ENCODE measurements at places on chromosomes 16 and 17.

DNA sequence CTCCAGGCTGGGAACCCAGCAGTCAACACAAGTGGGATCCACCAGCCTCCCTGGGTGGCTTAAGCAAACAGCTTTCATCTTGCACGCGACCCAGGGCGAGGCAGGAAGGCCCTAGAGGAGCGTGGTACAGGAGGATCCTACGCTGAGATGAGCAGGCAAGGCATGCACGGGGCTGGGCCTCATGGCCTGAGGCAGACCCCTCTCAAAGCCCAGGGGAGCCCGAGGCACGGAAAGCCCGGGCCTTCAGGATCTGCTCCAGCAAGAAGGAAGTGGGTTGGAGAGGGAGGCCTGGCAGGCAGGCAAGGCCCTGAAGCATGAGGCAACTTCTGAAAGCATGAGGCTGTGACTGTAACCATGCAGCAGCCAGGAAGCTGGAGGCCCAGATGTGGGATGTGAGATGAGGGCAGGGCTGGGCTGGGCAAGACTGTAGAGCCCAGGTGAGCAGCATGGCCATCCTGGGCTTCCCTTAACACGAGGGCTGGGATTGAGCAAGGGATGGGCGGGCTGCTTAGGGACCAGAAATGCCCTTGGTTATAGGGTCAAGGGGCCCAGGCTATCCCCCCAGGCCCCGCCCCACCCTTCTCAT lies 338.7 kb downstream of the C16orf95 start:
- DNase-seq = no peak

GRCh38 chr17:19986941-19987861 lies 9.6 kb upstream of the AKAP10 start:
- no peak for DNase-seq

DNA sequence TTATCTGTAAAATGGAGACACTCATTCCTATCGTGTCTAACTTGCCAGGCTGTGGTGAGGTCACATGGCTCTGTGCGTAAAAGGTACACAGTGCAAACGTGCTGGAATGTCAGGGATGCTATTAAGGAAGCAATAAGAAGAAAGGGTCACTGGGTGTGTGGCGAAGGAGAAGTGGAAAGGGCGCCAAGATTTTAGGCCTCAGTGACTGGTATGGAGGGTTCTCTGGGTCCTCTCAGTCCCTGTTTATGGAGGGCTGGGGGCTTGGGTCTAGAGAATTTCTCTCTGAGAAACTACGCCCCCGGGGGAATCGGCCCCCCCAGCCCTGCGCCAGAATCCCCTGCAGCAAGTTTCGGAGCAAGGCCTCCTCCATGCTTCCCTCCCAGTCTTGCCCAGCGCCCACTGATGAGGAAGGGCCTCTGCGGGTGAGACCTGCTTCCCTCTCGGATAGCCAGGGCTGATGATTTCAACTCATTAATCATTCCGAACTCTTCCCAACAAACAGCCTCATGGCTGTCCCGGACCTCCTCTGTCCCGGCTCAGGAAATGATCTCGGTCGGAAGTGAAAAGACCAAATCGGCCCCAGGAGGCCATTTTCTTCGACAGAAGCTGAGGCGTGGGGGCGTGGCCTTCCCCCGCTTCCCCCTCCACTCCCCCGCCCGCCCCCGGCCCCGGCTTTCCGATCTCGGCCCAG lies 1.2 kb upstream of the HEXIM1 start:
- DNase-seq = peak; percentile 58

DNA sequence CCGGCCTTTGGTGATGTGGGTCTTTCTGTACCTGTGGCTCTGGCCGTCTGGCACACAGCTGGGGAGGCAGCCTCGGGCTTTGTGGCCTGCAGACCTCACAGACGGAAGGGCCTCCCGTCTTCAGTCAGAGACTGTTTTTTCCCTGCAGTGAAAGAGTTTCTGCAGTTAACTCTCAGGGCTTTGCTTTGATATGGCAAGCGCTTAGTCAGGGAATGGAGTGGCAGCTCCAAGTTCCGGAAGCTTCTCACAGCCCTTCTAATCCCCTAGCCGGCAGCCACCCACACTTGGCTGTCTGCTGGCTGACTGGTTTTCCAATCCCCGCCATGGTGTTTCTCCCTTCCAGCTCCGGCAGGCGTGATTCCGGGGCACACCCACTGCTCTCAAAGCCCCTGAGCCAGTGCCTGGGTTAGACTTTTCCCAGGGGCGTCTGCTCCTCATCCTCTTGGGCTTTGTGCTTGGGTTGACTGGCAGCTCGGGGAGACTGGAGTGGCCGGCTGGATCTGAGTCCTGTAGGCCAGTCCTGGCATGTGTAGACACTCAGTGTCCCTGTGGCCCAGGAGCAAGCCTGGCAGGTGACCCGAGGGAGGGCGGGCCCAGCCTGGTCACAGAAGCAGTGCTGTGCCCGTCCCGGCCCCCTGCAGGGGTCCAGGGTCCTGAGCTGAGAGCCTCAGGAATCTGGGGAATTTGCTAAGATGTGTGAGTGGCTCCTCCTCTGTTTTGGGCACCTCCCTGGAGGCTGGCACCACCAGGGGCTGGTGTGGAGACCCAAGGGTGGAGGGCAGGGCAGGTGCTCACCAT lies 29.9 kb downstream of the BAIAP2 start:
- DNase-seq = peak; percentile 84

DNA sequence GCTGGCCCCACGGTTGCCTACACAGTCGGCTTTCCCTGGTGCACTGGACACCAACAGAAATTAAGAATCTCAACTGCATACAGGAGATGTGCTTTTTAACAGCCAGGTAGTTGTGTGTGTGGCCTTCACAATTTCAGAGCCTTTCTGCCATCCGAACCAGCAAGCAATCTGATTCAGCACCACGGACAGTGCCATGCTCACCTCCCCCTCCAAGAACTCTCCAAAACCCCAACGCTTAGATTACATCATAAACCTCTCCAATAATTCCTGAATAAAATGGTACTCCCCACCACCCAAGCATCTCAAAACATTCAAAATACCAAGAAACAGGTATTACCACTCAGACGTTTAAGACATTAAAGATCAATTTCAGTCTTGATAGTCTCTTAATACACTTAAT lies 31.8 kb downstream of the USP7 start:
- DNase-seq = peak; percentile 56

- no peak for DNase-seq
Observed at GRCh38 chr17:55996826-55997225, 156.4 kb upstream of the ANKFN1 start.
